RKO (cell line): ENCODE measurements at places on chromosomes 1 and 21.

DNA sequence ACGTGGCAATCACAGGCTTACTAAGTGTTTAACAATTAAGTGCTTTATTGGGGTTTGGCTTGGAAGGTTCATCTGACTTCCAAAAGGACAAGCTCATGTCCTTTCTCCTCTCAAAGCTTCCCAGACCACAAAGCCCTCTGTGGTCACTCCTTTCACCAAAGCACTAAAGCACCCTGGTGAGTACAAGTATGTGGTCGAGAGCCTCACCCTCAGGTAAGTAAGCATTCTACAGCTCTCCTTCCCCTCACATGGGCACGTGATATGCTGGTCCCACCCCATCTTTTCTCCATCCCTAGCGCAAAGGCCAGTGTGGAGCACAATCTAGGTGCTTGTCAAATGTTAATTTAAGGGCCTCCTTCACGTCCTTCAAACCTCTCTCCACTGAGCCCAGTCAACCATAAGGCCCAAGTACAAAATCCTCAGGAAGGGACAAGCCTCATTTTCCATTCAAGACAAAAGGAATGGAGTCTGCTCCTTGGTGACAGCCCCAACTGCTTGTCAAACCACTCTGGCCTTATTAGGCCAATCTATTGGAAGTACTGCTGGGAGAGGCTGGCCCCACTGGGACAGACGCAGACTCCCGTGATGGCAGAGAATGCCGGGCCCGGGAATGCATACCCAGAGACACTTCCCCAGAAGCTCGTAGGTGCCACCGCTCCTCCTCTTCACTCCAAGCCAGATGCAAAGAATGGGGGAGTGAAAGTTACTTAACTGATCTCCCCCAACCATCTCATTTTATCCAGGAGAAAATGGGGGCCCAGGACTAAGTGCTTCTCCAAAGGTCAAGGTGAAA, 7.8 kb downstream of the STMN1 start:
- no peak for DNase-seq

DNA sequence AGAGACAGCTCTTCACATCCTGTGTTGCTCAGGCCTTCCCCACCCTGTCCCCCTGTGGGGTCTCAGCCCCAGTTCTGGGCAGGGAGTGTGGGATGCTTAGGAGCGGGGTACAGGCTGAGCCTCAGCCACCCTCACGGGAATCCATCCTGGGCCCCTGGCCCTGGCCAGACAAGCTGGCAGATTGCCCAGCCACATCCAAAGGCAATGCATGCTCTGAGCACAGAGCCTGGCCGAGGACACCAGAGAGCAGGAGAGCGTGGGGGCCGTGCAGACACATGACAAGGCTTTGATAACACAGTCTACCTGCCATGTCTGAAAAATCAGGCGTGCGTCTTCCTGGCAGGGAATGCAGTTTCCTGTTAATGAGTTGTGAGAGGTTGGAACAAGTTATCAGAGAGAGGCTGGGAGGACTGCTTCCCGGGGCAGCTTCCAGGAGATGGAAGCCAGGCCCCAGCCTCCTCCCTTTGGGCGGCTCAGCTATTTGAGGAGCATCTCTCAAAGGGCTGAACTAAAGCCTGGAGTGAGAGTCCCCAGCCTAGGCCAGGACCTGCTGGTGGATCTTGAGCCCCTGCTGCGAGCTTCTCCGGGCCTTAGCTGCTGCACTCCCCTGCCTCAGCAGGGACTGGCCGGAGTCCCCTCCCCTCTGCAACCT, 72.2 kb upstream of the SELENON start:
- no peak for DNase-seq

DNA sequence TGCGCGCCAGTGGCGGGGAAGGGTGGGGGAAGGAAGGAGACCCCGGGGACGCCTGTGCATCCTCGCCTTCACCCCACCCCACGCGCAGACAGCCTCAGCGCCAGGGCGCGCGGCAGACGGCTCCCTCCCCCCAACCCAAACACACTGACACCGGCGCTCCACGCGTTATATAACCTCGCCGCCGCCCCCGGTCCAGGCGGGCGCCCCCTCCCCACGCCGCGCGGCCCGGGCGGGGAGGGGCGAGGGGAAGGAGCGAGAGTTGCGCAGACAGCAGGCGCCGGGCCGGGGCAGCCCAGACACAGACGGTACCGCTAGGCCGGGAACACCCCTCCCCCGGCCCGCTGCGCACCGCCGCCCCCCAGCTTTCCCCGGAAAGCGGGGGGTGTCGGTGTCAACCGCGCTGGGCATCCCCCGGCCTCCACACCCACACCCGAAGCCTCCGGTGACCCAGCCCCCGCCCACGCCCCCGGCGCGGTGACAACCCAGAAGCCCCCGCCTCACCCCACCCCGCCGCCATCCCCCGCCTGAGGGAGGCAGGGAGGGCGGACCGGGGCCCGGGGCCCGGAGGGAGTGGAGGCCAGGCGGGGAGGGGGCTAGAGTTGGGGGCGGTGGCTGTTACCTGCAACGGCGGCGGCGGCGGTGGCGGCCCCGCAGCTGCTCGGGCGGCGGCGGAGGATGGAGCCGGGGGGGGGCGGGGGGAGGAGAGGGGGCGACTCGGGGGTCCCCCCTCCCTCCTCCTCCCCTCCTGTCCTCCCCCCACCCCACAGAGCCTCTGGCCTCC, 432 bp downstream of the AKT3 start:
- peak; percentile 8 for DNase-seq

DNA sequence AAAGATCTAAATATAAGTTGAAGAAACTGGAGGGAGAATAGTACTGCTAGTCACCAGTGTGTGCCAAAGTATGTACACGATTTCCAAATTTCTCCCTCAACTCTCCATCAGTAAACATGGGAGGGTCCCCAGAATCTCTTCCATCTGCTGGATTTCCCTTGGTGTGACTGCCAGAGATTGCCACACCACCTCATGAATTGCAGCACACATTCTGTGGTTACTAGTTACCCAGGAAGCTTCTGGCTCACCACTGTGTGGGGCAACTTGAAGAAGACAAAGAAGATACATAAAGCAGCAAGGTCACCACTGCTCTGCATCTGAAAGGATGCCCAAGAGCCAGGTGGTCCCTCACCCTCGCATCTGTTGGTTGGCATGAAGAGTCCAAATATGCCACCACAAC, 191.7 kb upstream of the ESRRG start:
- no peak for DNase-seq

DNA sequence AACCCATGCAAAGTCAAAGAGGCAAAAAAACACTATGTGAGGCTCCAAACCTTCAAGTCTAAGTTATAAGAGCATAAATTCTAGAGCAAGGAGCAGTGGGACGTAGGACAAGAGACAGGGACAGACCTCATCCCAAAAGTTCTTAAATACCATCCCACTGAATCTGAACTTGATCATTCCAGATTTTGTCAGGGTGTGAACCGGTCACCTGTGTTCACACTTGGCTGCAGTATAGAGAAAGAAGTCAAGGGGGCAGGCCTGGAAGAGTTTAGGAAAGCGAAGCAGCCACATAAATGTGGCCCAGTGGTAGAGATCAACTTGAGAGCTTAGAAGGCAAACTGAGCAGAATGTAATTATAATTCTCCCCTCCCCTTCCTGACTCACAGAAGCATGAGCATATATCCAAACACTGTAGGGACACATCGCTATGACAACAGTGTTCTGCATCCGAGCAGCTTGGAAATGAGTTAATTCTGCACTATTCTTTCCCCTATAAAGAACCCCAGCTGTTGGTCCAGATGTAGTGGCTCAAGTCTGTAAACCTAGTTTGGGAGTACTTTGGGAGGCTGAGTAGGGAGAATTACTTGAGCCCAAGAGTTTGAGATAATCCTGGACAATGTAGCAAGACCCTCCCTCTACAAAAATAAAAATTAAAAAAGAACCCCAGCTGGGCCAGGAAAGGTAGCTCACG, 2.7 kb downstream of the AKR7A2 start:
- peak; percentile 76 for DNase-seq

DNA sequence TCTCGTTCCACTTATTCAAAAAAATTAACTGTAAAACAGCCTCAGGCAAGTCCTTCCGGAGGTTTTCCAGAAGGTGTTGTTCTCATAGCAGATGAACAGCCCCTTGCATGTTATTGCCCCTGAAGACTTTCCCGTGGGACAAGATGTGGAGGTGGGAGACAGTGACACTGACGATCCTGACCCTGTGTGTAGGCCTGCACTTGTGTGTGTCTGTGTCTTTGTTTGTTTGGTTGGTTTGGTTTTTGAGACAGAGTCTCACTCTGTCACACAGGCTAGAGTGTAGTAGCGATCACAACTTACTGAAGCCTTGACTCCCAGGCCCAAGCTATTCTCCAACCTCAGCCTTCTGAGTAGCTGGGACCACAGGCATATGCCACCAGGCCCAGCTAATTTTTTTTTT, 12.6 kb downstream of the ETV3L start:
- no peak for DNase-seq

GRCh38 chr1:226162898-226163297, 23.6 kb downstream of the ACBD3 start:
- DNase-seq: no peak

- DNase-seq: no peak
Measured at GRCh38 chr1:219113261-219113660, 60.4 kb upstream of the LYPLAL1 start.

DNA sequence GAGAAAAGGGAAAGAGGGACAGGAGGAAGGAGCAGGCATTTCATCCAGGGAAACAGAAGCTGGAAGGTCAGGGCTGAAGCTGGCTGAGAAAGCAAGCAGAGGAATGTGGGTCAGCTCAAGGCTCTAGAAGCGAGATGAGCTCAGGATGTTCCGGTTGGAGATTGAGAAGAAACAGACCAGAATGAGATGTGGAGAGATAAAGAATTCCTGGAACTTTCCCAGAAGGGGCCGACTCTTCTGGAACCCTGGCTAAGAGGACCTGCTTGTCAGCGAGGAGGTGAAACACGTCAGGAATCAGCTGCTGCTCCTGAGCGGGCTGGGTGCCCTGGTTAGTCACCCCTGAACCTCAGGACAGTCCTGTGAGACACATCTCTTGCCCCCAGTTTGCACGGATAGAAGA, 75.9 kb downstream of the HUNK start:
- no peak for DNase-seq

GRCh38 chr1:109927911-109928321, 17.3 kb downstream of the CSF1 start:
- no peak for DNase-seq

DNA sequence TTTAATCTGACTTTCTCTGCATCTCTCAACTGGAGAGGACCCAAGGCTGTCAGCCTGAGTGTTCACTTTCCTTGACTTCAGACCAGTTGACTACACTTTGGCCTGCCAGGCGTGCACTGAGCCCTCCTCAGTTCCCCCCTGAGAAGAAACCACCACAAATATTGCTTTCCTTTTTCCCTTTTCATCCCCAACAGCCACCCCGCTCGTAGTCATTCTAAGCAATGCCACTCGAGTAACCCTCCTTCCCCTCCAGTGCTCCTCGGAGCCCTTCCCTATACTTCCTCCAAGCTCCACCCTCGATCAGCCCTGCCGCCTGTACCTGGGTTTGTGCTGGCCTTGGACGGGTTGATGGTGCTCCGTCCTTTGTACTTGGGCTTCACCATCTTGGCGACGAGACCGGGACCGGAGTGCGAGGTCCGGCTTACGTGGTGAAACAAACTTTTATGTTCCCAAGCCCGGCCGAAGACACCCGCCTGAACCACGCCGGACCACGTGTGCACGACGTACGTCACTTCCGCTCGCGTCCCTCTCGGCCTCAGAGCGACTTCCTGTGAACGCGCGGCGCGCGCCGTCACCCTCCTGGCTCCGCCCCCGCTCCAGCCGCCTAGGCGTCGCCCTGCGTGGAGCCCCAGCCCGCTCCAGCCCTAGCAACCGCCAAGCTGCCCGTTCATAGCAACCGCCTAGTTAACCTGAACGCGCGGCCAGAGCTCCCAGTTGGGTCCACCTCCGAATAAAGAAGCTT, at the start of gene GNL2:
TSS of gene GNL2 (minus strand) at position 498 of the 742 bp plus-strand sequence. CDS start at position 383, 115 bp downstream.
- DNase-seq: peak; percentile 95

GRCh38 chr1:44327679-44328491, 27.2 kb downstream of the ERI3 start:
- peak; percentile 57 for DNase-seq

- no peak for DNase-seq
Measured at GRCh38 chr1:151562661-151563060, 22.6 kb downstream of the TUFT1 start.

- no peak for DNase-seq
Measured at GRCh38 chr1:43427941-43428340, 25.8 kb downstream of the HYI start.

- no peak for DNase-seq
Measured at GRCh38 chr1:235095938-235096562, 32.6 kb downstream of the TOMM20 start.

DNA sequence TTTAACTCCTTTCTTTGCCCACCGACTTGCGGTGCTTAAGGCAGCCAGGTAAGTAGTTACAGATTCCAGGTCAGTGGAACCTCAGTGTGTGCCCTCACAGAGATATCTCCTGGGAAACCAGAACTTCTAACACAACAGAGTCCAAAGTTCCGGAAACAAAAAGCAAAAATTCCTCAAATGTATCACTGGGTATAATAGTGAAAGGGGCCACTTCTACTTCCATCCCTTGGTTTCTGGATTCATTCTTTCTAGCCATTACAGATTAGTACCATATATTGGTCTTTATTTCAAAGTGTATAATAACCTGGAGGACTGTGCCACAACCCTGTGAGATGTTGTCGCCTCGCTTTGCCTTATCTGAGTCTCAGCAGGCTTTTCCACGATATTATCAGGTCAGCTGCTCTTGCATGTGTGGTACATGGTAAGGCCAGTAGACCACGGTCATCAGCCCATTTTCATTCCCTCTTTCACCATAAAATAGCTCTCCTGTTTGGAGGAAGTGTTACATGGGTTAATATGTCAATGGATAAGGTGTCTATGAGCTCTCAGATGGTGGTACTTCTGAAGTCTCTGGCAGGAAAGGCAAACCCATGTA, 14.9 kb upstream of the VASH2 start:
- no peak for DNase-seq

- DNase-seq: no peak
Measured at GRCh38 chr1:112548547-112548946, 39.8 kb downstream of the WNT2B start.

DNA sequence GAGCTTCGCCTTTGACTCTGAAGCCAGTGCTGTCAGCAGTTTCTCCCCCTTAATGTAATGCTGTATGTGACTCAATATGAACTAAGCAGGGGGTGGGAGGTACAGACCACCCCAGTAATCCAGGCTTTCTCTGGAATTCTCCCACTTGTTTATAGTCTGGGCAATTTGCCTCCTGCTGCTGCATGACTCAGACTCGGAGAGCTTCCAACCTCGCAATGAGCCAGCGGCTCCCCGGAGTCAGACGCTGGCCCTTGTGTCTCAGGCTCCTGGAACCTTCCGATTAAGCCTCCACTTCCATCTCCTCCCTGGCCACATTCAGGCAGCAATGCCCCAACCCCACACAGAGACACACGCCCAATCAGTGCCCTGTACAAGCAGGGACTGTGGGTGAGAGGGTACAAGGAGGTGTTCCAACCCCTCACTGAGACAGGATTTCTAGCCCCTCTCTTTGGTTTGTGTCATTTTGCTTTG, 471.7 kb upstream of the VAMP3 start:
- peak; percentile 81 for DNase-seq

DNA sequence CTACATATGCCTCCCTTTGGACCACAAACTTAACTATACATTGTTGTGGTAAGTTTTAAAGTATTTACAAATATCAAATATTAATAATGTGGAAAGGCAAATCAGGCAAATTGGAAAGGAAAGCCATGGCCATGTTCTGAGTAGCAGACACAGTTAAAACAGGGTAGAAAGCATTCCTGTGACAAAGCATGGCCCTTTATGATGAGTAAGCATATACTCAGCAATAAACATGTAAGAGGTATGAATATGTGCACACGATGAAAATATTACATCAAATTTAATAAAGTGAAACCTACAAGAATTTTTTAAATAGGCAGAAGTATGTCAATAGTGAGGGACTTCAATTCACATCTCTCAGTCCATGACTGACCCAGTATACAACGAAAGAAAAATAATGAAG, 389.2 kb downstream of the DSCAM start:
- DNase-seq: no peak
